ENCODE measurements at places on chromosomes 11 and 22.
A peak's percentile ranks its signal among the peaks of the same experiment; 100 is the strongest.

DNA sequence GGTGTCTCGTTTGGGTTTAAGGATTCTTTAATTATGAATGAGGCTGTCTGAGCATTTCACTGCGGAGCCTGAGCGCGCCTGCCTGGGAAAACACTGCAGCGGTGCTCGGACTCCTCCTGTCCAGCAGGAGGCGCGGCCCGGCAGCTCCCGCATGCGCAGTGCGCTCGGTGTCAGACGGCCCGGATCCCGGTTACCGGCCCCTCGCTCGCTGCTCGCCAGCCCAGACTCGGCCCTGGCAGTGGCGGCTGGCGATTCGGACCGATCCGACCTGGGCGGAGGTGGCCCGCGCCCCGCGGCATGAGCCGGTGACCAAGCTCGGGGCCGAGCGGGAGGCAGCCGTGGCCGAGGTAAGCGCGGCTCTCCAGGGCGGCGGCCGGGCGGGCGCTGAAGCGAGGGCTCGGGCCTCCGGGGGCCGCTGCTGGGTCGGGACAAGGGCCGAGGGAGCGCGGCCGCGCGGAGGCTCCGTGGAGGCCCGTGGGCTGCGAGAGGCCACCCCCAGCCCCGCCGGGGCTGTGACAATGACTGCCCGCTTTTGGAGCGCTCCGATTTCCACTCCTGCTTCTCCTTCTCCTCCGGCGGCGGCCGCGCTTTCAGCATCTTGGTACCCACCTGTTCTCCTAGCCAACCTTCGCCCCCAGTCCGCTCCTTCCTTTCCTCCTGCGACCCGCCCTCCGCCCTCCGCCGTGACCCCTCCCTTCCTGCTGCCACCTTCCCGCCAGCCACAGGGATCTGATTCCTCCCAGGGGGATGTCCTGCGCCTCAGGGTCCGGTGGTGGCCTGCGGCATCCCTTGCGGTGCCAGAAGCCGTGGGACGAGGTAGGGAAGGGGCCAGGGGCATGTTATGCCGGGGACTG lies at the start of gene EXT2:
Gene EXT2 (plus strand): TSS at position 173 of the 854 bp plus-strand sequence. CDS start 12,035 bp downstream, outside the sequence.
- H3K27me3 ChIP-seq, result no peaks in the 10 kb centered on the region
- H3K4me3 ChIP-seq, result peak within 1 kb of the TSS; percentile 81
- peaks cover 21% of the 10 kb centered on the region for H3K4me1 ChIP-seq
- peak; percentile 88 for DNase-seq

DNA sequence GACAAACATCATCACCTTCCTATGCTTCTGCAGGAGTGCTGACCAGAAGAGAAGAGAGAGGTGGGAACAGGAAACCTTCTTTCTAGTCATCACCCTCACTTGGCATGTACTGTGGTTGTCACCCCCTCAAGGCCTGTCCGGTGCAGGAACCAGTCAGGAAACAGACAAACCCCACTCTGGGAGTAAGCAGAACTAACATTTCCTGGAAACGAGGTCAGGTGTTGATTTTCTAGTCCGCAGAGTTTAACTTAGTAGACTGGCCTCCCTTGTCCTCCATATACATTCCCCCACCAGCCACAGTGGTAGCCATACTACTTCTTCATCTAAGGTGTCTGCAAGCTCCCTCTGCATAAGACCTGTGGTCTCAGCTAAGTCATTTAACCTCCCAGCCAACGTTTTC lies 80.7 kb upstream of the NCAM1 start:
- peak; percentile 40 for DNase-seq
- H3K4me3 ChIP-seq, result peak overlapping the region; percentile 4
- no peaks in the 10 kb centered on the region for H3K27me3 ChIP-seq
- no peaks in the 10 kb centered on the region for H3K36me3 ChIP-seq
- peaks cover 37% of the 10 kb centered on the region for H3K4me1 ChIP-seq
- H3K27ac ChIP-seq, result no peak overlapping the region

DNA sequence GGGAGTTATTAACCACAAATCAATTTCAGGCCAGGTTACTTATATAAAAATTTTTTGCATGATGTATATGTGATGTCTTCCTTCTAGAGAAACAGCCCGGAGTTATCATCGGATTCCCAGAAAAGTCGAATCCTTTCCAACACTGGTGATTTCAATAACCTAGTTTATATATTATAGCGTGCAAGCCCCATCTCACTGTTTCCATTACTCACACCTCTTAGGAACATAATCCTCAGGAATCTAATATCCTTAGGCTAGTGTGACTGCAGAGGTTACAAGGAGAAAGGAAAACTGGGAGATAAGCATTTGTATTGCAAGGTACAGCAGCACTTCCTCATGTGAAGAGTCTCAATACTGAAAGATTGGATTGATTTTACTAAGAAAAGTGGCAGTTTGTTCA lies 20.3 kb downstream of the ARHGAP20 start:
- no peaks in the 10 kb centered on the region for H3K36me3 ChIP-seq
- no peak overlapping the region for H3K27ac ChIP-seq
- H3K4me3 ChIP-seq, result no peak overlapping the region
- DNase-seq, result no peak
- H3K27me3 ChIP-seq, result peaks cover 3% of the 10 kb centered on the region
- no peaks in the 10 kb centered on the region for H3K4me1 ChIP-seq

- H3K27ac ChIP-seq, result no peak overlapping the region
- no peak overlapping the region for H3K4me3 ChIP-seq
- DNase-seq, result no peak
These were observed 93.3 kb downstream of the ABTB2 start for GRCh38 chr11:34264303-34265110.

GRCh38 chr22:44648821-44649565 lies 53.0 kb upstream of the PRR5 start:
- H3K4me1 ChIP-seq, result no peaks in the 10 kb centered on the region
- H3K27me3 ChIP-seq, result peaks cover 24% of the 10 kb centered on the region
- H3K4me3 ChIP-seq, result no peak overlapping the region
- H3K27ac ChIP-seq, result no peak overlapping the region

DNA sequence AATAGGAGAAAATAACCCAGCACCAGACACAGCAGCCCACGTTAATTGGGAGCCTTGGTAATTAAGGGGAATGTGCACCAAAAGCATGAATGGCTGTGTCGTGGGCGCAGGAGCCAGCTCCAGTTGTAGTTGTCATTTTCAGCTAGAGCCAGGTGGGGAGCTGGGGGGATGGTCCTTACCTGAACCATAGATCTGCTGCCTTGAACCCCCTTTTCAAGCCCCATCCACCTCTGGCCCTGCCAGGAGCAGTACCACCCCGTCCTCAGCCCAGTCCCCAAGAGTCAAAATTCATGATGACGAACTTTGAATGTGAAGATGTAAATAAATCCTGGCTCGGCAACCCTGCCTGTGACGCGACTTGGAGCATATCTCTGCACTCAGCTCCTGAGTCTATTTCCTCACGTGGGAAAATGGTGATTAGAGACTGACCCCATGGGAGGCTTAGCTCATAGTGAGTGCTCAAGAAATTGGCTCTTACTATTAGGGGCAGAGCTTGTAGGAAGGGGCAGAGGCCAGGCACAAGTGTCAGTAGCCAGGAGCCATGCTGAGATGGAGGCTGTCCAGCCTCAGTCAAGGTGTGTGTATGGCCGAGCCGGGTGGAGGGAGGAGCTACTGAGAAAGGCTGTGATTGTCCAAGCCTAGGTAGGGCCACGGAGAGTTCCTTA lies 794 bp upstream of the FXYD6 start:
- H3K4me3 ChIP-seq, result no peak overlapping the region
- peaks cover 76% of the 10 kb centered on the region for H3K27me3 ChIP-seq
- no peak for DNase-seq
- H3K4me1 ChIP-seq, result peaks cover 37% of the 10 kb centered on the region
- H3K36me3 ChIP-seq, result no peaks in the 10 kb centered on the region

DNA sequence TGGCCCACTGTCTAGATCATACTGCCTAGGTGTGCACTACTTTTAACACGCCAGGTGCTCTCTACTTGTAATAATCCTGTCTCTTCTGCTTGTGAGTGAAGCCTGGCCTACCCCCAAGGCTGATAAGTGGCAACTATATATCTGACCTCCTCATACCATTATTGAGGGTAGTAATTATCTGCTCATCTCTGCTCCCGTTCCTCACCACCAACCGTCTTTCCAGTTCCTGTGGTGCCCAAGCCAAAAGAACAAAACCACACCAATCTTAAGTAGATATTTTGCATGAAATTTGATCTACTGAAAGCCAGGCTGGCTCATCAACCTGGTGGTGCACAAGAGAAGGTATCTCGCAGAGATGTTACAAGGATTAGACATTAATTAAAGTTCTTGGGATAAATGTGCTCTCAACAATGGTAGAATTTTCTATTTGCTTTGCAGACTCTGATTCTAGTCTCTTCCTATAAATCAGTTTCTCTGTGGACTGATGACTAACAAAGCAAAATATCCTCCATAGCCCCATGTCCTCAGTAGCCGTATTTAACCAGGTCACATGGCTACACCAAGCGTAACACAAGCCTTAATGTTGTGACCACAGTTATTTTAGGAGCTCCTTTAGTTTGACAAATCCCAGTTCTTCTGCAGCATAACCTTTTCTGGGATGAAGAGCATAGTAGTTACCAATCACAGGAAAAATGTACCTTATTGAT lies 267.2 kb downstream of the NTM start:
- no peaks in the 10 kb centered on the region for H3K4me1 ChIP-seq
- no peak for DNase-seq
- no peak overlapping the region for H3K4me3 ChIP-seq

DNA sequence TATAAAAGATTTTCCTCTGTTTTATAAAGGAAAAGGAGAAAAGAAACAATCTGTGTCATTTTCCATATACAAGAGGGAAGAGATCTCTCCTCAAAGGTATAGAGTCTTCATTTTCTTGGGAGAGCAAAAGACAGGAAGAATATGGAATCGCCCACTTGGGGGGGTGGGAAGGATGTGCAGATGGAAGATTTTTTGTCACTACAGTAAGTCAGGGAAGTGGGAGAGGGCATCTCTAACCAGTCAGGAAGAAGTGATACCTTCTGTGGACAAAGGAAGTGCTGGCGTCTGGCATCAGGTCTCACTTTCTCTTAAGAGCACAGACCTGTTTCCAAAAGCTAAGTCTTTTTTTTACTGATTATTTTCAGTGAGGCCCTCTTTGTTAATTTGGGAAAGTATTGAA lies 1.4 kb downstream of the PRR14L start:
- DNase-seq, result no peak
- peaks cover 57% of the 10 kb centered on the region for H3K4me1 ChIP-seq
- H3K36me3 ChIP-seq, result peaks cover 30% of the 10 kb centered on the region
- no peaks in the 10 kb centered on the region for H3K27me3 ChIP-seq
- H3K27ac ChIP-seq, result peak overlapping the region; percentile 86
- H3K4me3 ChIP-seq, result peak overlapping the region; percentile 91

- H3K27ac ChIP-seq, result no peak overlapping the region
- peaks cover 9% of the 10 kb centered on the region for H3K4me1 ChIP-seq
- peaks cover 6% of the 10 kb centered on the region for H3K36me3 ChIP-seq
- no peak overlapping the region for H3K4me3 ChIP-seq
- DNase-seq, result no peak
- H3K27me3 ChIP-seq, result no peaks in the 10 kb centered on the region
These were observed 12.9 kb downstream of the SERPINH1 start for GRCh38 chr11:75574698-75575602.

DNA sequence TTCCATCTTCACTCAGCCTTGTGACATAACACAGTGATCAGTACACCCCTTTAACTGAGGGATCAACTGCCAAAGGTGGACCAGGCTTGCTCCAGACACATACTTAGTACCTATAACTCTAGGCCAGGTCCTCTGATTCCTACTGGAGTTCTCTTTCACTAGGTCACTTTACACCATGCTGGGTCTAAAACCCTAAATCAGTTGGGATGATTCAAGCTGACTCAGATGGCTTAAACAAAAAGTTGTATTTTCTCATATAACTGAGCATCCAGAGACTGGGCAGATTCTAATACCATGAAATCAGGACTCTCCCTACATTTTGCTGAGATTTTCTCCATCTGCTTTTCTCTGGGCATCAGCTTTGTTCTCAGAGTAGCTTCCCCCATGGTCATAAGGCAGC lies 26.0 kb upstream of the FLI1 start:
- peaks cover 17% of the 10 kb centered on the region for H3K27me3 ChIP-seq
- no peak overlapping the region for H3K4me3 ChIP-seq
- H3K36me3 ChIP-seq, result no peaks in the 10 kb centered on the region
- no peak overlapping the region for H3K27ac ChIP-seq
- peaks cover 7% of the 10 kb centered on the region for H3K4me1 ChIP-seq
- no peak for DNase-seq

GRCh38 chr22:50169181-50169759 lies 1.3 kb upstream of the PANX2 start:
- DNase-seq, result no peak
- peaks cover 31% of the 10 kb centered on the region for H3K27me3 ChIP-seq
- H3K36me3 ChIP-seq, result no peaks in the 10 kb centered on the region

- no peak overlapping the region for H3K4me3 ChIP-seq
- DNase-seq, result no peak
- no peak overlapping the region for H3K27ac ChIP-seq
- peaks cover 13% of the 10 kb centered on the region for H3K4me1 ChIP-seq
These were observed 53.2 kb downstream of the SHISAL1 start for GRCh38 chr22:44259366-44260215.

DNA sequence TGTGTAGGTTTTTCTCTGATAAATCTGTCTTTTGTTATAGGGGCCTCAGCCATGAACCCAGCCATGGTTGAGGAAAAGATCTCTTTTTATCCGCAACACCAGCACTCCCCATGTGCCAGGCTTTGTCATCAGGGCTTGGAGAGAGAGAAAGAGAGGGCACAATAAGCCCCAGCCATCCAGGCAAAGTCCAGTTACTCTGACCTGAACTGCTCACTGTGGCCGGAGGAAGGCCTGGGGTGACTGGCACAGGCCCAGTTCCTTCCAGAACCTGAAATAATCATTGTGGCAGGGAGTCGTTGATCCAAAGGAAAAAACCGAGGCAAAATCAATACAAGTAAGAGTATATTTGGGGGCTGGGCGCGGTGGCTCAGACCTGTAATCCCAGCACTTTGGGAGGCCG lies 3.9 kb upstream of the ARHGAP8 start:
- H3K4me1 ChIP-seq, result peaks cover 2% of the 10 kb centered on the region
- H3K27ac ChIP-seq, result no peak overlapping the region
- no peak for DNase-seq
- H3K27me3 ChIP-seq, result peaks cover 33% of the 10 kb centered on the region
- H3K4me3 ChIP-seq, result no peak overlapping the region

GRCh38 chr22:23001463-23001862 lies 68.9 kb upstream of the GNAZ start:
- peaks cover 12% of the 10 kb centered on the region for H3K36me3 ChIP-seq
- H3K27me3 ChIP-seq, result peaks cover 67% of the 10 kb centered on the region
- no peak overlapping the region for H3K4me3 ChIP-seq

GRCh38 chr11:94433049-94433448 lies 31.8 kb upstream of the GPR83 start:
- H3K4me1 ChIP-seq, result no peaks in the 10 kb centered on the region
- no peak overlapping the region for H3K4me3 ChIP-seq
- H3K27me3 ChIP-seq, result no peaks in the 10 kb centered on the region
- no peak overlapping the region for H3K27ac ChIP-seq
- peaks cover 59% of the 10 kb centered on the region for H3K36me3 ChIP-seq
